ENCODE measurements at places on chromosomes 4 and X.
A peak's percentile ranks its signal among the peaks of the same experiment; 100 is the strongest.

DNA sequence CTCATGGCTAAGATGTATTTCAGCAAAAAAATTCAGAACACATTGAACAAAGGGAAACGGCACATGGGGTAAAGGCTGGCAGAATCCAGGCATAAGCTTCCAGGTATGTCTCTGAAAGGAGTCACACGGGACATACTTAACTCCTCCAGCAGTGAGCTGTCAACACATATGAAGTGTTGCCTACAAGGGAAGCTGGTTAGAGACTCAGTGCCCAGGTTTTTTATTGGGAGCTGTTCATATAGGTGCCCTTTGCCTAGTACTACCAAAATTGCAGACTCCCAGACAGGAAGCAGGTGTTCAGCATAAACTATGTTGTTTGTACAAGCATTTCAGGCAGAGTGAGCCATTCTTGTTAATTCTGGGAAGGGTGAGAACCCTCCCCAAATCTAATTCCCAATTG lies 77.4 kb upstream of the PUDP start:
- no peak for DNase-seq

- no peak for DNase-seq
These were observed 233.1 kb upstream of the RPS6KA3 start for GRCh38 chrX:20499763-20500162.

DNA sequence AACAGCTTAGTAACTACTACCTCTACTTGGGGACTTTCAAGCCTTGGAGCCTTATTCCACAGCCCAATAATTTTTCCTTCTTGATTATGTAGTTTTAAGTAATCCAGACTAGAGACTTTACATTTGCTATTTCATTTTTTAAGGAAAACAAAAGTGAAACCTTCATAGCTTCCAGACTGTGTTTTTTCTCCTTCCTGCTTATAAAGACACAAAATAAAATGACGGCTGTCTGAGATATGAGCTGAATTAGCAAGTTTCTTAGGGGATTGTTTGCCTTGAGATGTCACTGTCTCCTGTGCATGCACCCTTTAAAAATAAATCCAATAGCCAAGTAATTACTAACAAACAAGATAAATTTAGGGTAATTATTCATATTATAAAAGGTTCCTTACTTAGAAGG lies 78.8 kb upstream of the PACRGL start:
- DNase-seq, result peak; percentile 43

- DNase-seq, result peak; percentile 45
These were observed 946 bp downstream of the ANXA3 start for GRCh38 chr4:78552389-78553042.

DNA sequence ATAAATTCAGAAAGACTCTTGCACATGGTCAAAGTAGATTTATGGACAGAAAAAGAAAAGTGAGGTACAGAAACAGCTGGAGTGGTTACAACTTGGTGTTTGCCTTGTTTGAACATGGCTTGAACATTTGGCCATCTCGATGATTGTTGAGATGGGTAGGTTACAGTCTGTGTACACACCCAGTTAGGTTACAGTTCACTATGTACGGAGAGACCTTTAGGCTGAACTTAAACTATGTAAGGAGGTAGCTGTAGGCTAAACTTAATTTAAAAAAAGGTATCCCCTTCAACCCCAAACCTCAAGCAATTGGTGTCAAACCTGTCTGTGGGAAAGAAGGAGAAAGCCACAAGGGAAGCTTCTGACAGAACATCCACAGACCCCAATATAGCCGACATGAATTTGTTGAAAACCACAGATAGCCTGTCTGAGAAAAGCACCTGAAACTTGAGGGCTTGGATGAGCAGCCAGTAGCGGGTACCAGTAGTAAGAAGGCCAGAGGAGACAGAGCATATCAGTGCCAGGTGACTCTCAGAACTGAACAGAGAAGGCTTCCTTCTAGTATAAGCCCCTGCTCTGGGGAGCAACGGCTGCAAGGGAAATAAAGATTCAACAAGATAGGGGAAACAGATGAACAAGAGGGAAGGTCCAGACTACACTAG lies 247.9 kb upstream of the GALNTL6 start:
- no peak for DNase-seq

DNA sequence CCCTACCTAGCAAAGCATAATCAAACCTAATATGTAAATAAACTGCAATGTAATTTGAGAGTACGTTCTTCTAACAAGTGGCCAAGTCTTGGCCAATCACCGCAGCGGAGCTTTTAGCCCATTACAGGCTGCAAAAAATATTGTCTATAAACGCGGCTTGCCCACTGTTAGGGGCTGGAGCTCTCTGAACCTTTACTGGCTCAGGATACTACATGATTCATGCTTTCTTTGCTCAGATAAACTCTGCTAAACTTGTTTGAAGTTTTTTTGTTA lies 990 bp upstream of the HADH start:
- DNase-seq, result no peak

GRCh38 chr4:140781596-140781995 lies 25.4 kb upstream of the TBC1D9 start:
- no peak for DNase-seq

DNA sequence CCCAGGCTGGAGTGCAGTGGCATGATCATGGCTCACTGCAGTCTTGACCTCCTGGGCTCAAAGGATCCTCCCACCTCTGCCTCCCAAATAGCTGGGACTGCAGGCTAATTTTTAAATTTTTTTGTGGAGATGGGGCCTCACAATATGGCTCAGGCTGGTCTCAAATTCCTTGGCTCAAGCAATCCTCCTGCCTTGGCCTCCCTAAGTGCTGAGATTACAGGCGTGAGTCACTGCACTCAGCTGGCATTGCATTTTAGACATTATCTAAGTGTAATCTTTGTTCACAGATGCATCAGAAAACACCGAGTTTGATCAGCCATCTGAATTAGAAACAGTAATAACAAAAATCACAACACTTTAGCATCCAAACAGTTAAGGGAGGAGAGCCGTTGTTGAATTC lies 53.4 kb upstream of the CBR4 start:
- DNase-seq, result no peak

- DNase-seq, result no peak
These were observed 123.1 kb downstream of the AFF1 start for GRCh38 chr4:87057835-87058355.

GRCh38 chr4:89136525-89136924 lies 25.2 kb downstream of the TIGD2 start:
- no peak for DNase-seq

GRCh38 chr4:66032571-66032970 lies 362.3 kb upstream of the EPHA5 start:
- no peak for DNase-seq

- DNase-seq, result no peak
These were observed 2.4 kb downstream of the FAM241A start for GRCh38 chr4:112147697-112148096.

DNA sequence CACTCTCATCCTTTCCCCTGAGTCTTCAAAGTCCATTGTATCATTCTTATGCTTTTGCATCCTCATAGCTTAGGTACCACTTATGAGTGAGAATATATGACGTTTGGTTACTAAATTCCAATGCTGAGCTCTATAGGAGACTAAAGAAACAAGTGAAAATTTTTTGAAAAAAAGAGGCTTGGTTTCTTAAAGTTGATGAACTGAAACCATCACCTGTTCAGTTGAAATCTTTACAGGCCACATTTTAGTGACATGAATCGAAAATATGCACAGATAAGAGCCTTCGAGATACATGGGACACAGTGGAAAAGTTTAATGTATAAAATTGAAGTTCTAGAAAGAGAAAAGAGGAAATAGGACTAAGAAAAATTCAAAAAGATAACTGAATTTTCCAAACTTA lies 195.8 kb downstream of the GPM6A start:
- no peak for DNase-seq

DNA sequence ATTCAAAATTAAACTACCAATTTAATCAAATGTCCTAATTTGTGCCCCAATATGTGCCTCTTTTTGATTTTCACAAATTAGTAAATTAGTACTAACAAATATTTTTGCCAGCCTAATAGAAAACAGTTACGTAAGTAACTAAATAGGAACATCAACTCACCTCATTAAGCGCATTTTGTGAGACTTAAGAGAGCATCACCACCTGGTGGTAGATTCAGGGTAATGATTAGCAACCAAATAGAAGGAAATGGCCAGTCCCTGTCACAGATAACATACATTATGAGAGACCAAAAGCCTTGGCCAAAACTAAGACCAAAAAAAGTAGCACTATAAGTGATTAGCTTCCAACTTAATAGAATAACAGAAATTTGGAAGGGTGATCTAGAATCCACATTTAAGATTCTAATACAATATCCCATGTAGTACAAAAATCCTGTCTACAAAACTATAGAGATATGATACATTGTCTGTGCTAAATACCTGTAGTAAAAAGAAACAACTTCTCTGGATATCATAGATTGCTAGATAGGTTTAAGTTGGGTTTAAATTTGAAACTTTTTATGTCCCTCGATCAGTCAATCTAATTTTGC lies 46.7 kb downstream of the C4orf46 start:
- peak; percentile 80 for DNase-seq

DNA sequence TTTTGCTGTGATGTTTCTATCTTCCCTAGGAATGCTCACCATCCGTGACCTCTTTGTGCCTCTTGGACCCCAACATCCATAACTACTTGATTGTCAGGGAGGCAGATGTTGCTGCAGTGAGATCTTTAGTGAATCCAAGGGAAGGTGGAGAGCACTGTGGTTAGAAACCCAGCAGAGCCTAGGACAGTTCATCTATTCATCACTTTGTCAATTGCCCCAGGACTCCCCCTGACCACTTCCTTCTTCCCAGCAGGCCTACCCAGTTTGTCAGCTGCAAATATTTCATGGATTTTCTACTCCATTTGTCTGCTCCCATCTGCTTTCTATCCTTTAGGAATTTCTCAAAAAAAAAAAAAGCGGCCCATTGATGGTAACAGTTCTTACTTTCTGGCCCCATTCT lies 942.8 kb downstream of the PCDH7 start:
- no peak for DNase-seq

- no peak for DNase-seq
These were observed 20.4 kb upstream of the RAB40A start for GRCh38 chrX:103539695-103540094.

GRCh38 chrX:31661280-31661810 lies 589.5 kb upstream of the FTHL17 start:
- DNase-seq, result no peak

DNA sequence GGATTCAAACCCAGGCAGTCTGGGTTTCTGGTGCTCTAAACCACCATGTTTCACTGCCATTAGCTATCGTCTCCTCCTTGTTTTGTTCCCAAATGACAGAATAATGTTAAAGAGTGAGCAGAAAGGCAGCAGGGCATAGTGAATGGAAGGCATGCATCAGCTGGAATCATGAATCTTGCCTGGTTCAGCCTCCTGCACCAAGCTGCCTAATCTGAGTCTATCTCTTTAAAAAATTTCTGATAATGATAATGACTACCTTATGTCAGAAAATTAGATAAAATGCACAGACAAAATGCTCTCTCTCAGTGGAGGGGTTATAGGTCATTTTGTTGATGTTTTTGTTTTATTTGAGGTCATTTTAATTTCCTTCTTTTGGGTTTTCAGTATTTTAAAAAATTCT lies 187.4 kb downstream of the RASL11B start:
- no peak for DNase-seq

- DNase-seq, result no peak
These were observed 306.4 kb downstream of the CXXC4 start for GRCh38 chr4:104188301-104188700.

GRCh38 chrX:10484683-10485247 lies 135.6 kb downstream of the MID1 start:
- no peak for DNase-seq

DNA sequence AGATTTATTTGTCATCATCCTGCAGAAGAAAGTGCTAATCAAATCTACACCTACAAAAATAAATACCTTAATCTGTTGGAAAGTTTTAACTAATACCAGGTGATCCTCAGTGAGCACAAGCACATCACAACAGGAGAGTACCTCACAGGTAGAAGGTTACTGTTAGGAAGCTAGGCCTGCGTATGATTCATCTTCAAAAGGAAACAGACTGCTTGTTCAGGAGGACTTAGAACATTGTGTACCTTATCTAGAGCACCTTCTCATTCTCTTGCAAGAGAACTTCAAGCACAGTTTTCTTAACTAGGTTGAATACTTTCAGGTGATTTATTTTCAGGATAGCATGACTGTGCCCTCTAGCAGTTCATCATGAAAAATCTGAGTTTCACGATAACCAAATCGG lies 54.2 kb downstream of the MND1 start:
- DNase-seq, result no peak

DNA sequence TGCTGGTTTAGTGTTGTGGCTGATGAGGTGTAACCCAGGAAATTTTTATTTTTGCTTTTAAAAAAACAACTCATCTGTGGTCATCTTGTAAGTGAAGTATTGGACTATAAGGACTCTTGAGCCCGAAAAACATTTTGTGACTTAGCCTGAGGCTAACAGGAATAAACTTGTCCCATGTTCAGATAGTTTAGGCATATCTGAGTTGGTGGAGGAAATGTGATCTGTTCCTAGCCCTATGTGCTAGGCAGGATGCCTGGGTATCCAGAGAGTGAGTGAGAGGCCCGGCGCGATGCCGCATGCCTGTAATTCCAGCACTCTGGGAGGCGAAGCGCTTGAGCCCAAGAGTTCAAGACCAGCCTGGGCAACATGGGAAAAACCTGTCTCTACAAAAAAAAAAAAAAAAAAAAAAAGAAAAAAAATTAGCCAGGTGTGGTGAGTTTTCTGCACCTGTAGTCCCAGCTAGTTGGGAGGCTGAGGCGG lies 3.7 kb downstream of the SMS start:
- no peak for DNase-seq

DNA sequence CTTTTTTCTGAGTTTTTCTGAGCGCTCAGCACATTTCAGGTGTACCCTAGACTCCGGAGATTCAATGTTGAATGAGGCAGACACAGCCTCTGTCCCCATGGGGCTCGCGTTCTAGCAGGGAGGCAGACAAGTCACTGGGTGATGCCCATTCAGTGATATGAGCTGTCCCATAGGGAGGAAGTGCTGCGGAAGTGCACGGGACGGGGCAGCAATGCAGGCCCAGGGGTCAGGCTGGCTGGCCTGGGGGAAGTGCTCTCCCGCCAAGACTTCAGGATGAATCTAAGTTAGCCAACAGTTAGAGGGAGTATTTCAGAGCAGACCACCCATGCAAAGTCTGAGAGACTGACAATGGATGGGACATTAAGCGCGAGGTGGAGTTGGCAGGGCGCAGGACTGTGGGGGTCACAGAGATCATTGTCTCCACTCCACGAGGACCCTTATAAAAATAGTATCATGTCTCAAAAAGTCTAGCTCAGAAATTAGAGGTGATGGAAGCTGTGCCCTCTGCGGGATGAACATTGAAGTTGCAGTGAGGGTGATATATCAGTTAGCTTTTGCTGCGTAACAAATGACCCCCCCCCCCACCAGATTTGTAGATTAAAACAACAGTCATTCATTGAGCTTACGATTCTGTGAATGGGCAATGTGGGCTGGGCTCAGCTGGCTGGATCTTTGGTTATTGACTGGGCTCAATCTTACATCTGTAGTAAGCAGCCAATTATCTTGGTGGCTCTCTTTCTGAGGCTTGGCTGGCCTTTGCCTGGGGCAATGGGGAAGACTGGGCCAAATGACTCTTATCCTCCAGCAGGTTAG lies 16.4 kb downstream of the PSAPL1 start:
- DNase-seq, result no peak
